ENCODE measurements at places on chromosomes 3 and 15. TPM values are rescaled to one million over a fixed set of nuclear protein-coding genes. Genes with fewer than 3 reads are reported as not detected.

Gene GADL1
- not detected for total RNA-seq

Gene PSTPIP1
- 12.4 TPM for total RNA-seq

Gene GPR149
- 0.25 TPM for total RNA-seq

Gene C3orf20
- not detected for total RNA-seq

Gene ROPN1
- total RNA-seq, result not detected

Gene ULK4
- total RNA-seq, result 9.7 TPM

Gene ALDH1A3
- 2.8 TPM for total RNA-seq

Gene HYKK
- total RNA-seq, result 2.8 TPM

Gene NDUFB5
- total RNA-seq, result 77.7 TPM

Gene PYGO1
- 7.8 TPM for total RNA-seq

Gene SPTBN5
- 0.32 TPM for total RNA-seq

Gene CPNE9
- 54.6 TPM for total RNA-seq

Gene SCN10A
- not detected for total RNA-seq

Gene AADACL2
- not detected for total RNA-seq

DNA sequence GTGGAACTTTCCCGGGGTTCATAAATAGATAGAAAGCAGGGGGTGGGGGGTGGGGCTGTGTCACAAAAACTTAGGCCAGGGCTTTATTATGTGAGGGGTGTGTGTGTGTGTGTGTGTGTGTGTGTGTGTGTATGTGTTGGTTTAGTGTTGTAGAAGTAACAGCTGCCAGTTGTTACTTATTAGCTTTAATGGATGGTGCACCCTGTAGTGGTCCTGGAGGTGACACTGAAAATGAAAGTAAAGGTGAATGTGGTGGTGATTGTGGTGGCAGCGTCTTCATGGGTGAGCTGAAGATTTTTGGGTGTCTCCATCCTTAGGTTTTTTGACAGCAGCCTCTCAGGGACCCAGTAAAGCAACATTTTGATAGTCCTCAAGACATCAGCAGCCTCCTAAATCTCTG is 449.9 kb downstream of the PDCD6IP start:
- no peak for DNase-seq

DNA sequence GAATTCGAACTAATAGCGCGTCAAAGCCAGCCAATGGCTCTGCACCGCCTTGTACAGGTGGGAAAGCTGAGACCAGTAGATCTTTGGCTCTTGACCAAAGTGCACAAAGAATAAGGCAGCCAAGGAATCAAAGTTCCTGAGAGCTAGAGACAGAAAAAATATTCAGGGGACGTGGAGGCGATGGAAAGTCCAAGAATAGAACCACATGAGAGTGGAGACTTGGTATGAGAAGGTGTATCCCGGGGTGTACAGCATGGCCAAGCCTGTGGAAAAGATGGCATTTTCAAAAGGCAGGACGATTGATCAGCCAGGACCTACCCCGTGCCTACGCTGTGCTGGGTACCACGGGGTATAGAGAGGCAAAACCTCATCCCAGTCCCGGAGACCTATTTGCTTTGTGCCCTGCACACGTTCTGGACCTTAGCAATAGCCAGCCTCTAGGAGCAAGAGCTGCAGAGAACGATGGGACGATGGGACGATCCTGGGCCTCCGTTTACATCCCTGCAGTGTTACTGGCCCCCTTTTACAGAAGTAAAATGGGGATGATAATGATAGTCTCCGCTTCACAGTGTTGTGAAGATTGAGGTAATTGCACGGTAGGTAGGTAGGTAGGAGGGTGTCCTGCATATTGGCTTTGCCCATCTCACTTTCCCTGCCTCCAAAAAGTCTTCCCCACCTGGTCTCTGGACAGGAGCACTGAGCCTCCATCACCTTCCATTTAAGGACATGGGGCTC is 583 bp upstream of the RBSN start:
- DNase-seq, result no peak

DNA sequence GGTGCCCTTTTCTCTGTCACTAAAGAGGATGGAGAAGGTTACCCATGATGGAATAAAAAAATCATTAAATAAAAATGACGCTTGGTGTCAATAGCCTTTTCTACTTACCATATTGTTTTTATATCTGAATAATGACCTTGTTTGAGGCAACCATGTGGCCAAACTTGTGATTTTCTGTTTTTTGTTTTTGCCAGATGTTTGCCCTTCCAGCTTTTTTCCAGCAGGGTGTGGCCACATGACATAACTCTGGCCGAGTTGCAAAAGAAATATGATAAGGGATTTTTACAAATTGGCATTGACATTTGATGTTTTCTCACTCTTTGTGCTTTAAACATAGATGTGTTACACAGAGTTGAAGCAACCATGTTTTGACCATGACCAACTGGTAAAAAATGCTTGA is 39.7 kb upstream of the EPHA3 start:
- no peak for DNase-seq

DNA sequence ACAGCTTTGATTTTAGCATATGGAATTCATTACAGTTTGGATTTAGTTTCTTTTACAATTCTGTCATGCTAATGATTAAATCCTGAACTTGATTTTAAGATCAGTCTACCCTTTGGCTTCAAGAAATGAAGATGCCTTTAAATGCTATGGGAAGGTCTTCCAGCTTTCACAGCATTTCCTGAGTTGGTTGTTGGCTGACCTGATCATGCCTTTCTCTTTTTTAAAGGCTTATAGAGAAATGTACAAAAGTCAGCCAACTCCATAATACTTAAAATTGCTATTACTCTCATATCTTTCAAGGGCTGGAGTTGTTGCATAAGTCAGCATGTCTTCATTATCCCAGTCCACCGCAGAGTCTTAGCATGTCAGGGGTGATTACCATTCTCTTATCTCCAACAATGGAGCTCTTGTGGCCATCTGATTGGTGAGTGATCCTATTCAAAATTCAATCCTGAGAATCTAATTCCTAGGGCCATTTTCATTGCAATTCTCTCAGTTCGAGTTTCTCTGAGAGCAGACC is 123.8 kb downstream of the GMNC start:
- no peak for DNase-seq

DNA sequence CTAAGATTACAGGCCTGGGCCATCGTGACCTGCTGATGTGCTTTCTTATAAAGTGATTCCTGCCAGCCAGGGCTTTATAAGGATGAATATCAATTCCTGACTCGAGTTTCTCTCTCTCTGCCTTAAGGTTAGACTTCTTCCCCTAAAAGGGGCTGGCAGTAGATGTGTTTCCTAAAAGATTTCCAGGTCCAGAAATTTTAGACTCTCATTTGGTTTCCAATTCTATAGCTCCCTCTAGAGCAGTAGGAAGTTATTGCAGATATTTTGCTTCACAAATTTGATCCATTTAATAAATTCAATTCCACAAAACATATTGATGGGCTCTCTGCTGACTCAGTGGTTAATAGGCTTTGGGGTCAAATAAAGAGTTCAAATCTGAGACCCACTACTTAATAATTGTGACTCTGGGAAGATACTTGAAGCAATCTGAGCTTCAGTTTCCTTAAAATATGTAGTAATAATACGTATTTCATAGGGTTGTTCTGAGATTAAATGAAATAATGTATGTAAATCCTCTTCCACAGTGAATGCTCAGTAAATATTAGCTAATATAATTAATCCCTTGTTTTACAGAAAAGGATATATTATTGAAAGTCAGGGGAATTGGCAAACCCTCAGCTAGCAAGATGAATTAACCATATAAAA is 2.1 kb downstream of the TRIM69 start:
- DNase-seq, result no peak

DNA sequence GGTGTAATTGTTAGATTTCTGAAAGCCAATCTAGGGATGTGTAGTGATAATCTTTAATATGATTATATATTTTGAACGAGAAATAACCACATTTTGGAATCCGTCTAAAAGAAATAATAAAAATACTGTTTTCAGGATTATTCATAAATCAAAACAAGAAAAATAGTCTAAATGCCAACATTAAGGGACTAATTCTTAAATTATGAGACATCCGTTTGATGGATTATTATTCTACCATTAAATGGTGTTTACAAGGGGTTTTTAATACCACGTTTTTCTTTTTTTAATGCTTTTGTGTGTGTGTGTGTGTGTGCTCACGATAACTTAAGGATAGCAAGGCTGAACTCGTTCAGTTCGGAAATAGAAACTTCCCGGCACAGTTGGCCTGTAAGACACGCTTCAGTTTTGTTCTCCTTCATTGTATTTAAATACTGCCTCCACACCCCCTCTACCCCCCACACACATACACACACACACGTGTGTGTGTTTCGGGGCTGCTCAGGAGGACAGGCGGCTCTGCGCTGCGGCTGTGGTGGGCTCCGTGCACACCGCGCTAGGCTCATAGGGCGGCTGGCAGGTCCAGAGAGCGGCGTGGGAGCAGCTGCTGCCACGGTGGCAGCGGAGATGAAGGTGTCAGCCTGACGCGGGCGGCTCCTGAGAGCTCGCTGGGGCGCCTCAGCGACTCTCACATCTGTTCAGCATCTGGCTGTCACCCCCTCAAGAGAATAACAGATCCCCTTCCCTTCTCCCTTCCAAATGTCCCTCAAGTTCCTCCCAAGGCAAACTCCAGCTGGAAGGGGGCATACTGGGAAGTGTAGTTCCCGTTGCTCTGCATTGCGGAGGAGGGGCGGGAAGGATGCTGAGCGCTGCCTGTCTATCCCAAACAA is 23.0 kb upstream of the ANP32A start:
- DNase-seq, result peak; percentile 63

DNA sequence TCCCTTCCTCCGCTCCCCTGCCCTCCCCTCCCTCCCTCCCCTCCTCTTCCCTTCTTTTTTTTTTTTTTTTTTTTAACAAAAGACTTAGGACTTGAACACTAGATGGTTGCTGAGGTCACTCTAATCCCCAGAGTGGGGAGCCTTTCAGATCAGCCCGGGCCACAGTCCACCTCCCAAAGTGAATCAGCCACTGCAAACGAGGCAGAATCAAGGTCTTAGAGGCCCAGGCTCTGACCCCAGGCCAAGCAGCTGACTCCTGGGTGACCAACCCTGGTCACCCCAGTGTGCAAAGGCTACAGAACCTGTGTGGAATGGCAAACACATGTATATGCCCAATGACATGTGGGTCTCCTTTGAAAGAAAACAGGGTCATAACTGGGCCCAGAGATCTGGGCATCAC is 18.3 kb upstream of the EHD4 start:
- peak; percentile 2 for DNase-seq

DNA sequence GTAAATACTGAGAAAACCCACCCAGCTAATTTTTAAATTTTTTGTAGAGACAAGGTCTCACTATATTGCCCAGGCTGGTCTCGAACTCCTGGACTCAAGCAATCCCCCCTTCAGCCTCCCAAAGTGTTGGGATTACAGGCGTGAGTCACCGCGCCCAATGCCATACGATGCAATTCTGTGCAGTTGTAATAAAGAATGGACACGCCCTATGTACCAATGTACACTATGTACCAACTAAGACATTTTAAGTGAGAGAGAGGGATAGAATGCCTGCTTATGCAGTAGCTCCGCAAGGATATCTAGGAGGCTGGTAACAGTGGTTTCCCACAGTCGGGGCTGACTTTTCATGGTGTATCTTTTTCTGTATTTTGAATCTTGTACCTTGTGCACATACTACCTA is 14.6 kb downstream of the ZNF710 start:
- no peak for DNase-seq

GRCh38 chr3:130850044-130850797 is 43.7 kb upstream of the ATP2C1 start:
- no peak for DNase-seq

GRCh38 chr3:46484911-46485778 is 12.6 kb upstream of the RTP3 start:
- peak; percentile 53 for DNase-seq

DNA sequence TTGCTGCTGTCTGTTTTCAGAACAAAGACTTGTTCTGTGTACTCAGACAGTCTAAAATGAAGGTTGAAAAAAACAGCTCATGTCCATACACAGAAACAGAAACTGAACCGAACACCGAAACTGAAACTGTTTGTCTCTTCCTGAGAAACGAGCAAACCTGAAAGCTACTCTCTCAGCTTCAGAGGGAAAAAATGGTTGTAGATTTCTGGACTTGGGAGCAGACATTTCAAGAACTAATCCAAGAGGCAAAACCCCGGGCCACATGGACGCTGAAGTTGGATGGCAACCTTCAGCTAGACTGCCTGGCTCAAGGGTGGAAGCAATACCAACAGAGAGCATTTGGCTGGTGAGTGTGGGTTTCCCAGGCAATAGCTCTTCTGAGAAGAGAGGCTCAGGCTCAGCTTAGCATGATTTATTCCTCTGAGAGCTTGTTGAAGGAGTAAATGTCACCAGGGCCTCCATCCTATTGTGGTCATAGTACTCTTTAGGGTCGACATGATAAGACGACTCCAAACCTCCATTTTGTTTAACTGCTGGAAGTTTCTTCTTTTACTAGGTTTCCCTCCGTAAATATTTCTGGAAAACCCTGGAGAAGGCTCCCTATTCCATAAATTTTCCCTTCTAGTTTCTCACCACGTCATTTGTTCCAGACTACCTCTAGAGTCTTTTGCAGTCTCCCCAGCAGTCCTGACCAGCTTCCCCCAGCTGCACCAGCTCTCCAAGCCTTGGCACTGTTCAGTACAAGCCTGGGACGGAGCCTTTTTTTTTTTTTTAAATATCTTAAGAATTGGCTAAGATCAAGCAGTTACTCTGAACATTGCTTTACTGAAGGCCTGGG is at the start of gene RTP4:
TSS of gene RTP4 (plus strand) at position 135 of the 838 bp plus-strand sequence. CDS start at position 192, 57 bp downstream.
- DNase-seq, result no peak

DNA sequence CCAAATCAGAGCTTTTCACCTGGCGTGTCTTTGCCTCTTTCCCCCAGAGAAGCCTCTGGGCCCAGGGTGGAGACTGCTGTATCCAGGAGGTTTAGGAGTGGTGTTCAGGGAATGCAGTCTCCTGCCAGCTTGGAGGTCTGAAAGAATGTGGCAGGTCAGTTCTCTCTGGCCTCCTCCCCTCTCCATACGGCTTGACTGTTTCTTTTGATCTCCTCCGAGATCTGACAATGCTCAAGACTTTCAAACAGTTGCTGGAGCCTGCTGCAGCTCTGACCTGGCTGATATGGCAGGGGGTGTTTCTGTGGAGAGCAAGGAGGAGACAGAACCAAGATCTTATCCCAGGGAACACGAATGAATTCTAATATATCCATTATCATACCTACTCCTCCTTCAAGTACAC is 24.7 kb upstream of the TM4SF4 start:
- no peak for DNase-seq

- DNase-seq, result no peak
Observed at GRCh38 chr3:119420196-119420595, 43.2 kb downstream of the TMEM39A start.

- no peak for DNase-seq
Observed at GRCh38 chr15:27241943-27242342, 271.0 kb downstream of the GABRG3 start.

- DNase-seq, result peak; percentile 30
Observed at GRCh38 chr3:127473244-127474024, 117.1 kb downstream of the TPRA1 start.

- DNase-seq, result no peak
Observed at GRCh38 chr15:66704019-66704802, 2.2 kb downstream of the SMAD6 start.

DNA sequence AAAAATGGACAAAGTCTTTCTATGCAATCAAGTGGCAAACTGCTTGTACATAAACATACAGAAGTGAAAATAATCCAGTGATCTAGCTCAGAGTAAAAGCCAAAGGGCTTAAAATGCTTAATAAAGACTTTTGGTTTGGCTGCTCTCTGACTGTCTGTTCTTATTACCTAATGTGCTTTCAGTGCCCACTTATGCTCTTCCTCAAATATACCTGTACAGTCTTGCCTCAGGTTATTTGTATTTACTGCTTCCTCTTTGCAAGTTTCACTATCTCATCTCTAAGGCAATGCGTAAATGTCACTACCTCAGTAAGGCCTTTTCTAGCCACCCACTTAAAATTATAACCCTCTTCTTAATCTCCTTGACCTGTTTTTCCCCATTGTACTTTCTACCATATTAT is 171.8 kb downstream of the EPHA6 start:
- DNase-seq, result no peak

Measured in glutamatergic neuron (in vitro differentiated cells).